ENCODE measurements at places on chromosomes 16 and 17. TPM values are rescaled to one million over a fixed set of nuclear protein-coding genes. Genes with fewer than 3 reads are reported as not detected.

Gene SSTR5
- total RNA-seq: not detected

Gene SOX15
- 0.86 TPM for total RNA-seq

Gene KRT25
- total RNA-seq: not detected

Gene CDT1
- total RNA-seq: 172 TPM

Gene NPIPA5
- total RNA-seq: 0.39 TPM

Gene PPP1R27
- total RNA-seq: not detected

Gene NPIPB5
- 290 TPM for total RNA-seq

Gene TEX14
- total RNA-seq: 0.46 TPM

Gene FOXJ1
- 1.5 TPM for total RNA-seq

Gene ABCC11
- 0.07 TPM for total RNA-seq

Gene CD300H
- total RNA-seq: not detected

Gene SAMD14
- 3.3 TPM for total RNA-seq

Gene SMTNL2
- total RNA-seq: not detected

Gene HBQ1
- not detected for total RNA-seq

Gene GCGR
- 0.17 TPM for total RNA-seq

Gene ZKSCAN2
- total RNA-seq: 6.7 TPM

Gene ENO3
- 102 TPM for total RNA-seq

Gene C1QTNF1
- total RNA-seq: 0.31 TPM

Gene EPN3
- total RNA-seq: not detected

Gene DHRS7B
- total RNA-seq: 19.5 TPM

Gene CCL7
- total RNA-seq: not detected

Gene KRT17
- total RNA-seq: 0.63 TPM

Gene SKAP1
- total RNA-seq: 108 TPM

Gene MYLK3
- 1.7 TPM for total RNA-seq

Gene TRAF7
- total RNA-seq: 72.9 TPM

Gene RBFOX1
- not detected for total RNA-seq

Gene TBC1D3G
- 7.2 TPM for total RNA-seq

Gene CDH13
- total RNA-seq: not detected

Gene PIMREG
- 7.3 TPM for total RNA-seq

Gene TEN1
- 18.2 TPM for total RNA-seq

Gene ABCA6
- 0.37 TPM for total RNA-seq
